DMS53 (cell line): ENCODE measurements at places on chromosomes 12 and 14.

- DNase-seq = no peak
These were observed 122.5 kb upstream of the OVCH1 start for GRCh38 chr12:29620030-29620429.

DNA sequence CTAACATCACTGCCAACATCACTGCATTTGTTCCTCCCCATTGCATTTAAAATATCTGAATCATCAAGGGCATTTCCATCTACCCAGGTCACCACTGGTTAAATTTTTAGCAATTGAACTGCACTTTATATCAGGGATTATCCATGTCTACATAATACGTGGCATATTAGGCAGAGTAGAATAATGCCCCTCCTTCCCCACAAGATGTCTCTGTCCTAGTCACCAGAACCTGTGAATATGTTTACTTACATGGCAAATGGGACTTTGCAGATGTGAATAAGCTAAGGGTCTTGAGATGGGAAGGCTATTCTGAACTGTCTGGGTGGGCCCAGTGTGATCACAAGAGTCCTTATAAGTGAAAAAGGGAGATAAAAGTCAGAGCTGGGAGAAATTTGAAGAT is 181.7 kb upstream of the ARID2 start:
- peak; percentile 30 for DNase-seq

GRCh38 chr12:14211947-14212387 is 153.5 kb upstream of the ATF7IP start:
- no peak for DNase-seq

DNA sequence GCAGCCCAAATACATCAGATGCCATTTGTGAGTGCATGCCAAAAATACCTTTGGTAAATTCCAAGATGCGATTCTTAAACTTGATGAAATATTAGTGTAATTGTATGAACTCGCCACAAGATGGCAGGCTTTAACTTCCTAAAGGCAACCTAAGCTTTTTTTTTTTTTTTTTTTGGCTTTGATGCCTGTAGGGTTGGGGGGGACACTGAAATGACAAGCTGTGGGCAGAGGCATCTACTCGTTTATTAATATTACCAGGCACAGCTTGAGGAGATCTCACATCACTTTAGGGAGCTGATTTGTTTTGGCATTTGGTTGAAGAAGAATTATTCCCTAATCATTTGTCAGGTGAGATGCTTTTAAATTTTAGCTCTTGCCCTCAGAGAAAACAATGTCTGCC is 126.7 kb upstream of the CCDC196 start:
- DNase-seq = peak; percentile 75

DNA sequence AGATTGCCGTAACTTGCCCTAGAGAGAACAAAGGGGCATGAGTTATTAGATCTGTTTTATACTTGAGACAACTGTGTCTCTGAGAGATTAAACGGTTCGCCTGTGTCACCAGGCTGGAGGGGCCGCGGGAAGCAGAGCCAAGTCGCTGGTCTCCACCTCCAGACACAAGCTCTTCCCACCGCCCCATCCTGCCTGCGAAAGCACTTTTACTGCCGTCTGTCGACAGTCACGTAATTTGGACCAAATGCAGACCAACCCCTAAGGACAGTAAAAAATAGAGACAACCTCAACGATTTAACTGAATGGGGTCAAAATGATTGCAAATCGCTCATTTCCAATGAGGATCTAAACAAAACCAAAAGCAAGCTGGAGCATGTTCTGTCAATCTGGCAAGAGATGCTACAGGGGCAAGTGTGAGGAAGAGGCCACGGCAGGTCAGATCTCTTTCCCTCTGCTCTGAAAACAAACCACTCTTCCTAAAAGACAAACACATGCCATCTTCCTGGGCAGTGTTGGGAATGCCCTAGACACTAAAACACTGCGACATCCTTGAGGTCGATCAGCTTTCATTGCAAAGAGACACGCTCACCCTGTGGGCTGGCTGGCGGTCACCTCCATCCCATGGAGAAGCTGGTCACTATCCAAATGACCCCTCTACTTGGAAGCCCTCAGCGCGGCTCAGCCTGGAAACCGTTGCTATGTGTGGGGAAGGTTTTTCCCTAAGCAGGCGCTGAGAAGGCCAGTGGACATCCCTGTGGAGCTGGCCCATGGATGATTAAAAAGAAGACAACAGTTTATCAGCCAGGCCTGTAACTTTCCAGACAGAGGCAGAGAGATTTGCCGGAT is 17.1 kb downstream of the GSC start:
- DNase-seq = no peak

GRCh38 chr14:62886461-62886860 is 158.8 kb downstream of the KCNH5 start:
- DNase-seq = no peak

DNA sequence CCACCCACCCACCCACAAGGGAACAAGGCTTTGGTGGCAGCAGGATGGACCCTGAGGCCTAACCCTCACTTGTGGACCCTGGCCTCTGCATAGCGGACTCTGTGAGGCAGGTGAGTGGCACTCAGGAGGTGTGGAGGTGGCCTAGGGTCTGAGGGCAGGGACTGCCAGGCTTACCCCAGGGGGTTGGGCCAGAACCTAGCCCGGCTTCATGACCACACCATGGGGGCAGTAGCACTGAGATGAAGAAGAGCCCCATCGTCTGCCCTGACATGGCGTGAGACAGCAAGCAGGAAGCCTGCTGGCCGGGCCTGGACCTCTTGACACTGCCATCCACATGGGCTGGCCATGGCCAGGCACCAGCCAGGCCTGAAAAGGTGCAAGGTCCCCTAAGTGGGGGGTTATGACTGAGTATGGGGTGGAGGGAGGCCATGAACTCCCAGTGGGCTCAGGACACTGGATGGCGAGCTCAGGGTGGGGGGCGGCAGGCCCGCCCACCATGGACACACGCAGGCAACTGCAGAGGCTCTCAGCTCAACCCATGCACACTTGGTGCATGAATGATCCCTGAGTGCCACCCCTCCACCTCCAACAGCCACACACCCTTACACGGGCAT is 29.3 kb downstream of the JAG2 start:
- DNase-seq = no peak

GRCh38 chr12:132471011-132471857 is 18.7 kb upstream of the FBRSL1 start:
- DNase-seq = peak; percentile 61

DNA sequence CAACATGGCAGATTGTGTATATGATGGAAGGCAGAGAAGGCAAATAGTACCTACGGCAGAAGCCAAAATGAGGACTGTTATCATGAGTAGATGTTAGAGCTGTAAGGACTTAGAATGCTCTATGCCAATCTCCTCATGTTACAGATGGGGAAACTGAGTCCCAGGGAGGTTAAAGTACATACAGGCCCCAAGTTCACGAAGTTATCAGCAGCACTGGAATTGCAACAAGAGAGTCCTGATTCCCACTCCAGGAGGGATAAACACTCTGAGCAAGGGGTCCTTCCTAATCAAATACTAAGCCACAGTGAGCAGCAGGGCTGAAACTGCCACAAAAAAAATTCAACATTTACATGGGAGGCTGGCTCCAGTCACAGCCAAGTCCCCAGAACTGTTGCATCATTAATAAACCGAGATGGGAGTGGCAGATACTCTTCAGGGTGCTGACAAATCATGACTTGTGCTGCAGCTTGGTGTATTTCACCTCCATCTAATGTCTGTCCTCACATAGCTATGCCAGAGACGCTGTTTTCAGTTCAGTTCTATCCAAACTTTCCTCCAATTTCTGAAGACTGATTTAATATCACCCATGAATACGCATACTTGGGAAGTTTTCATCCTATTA is 24.2 kb downstream of the NUAK1 start:
- DNase-seq = no peak

GRCh38 chr12:52551216-52551865 is 1.6 kb downstream of the KRT71 start:
- no peak for DNase-seq

- DNase-seq = no peak
These were observed 1.6 kb upstream of the LTBR start for GRCh38 chr12:6382371-6382770.

GRCh38 chr12:25557830-25558436 is 4.8 kb upstream of the LMNTD1 start:
- peak; percentile 100 for DNase-seq

DNA sequence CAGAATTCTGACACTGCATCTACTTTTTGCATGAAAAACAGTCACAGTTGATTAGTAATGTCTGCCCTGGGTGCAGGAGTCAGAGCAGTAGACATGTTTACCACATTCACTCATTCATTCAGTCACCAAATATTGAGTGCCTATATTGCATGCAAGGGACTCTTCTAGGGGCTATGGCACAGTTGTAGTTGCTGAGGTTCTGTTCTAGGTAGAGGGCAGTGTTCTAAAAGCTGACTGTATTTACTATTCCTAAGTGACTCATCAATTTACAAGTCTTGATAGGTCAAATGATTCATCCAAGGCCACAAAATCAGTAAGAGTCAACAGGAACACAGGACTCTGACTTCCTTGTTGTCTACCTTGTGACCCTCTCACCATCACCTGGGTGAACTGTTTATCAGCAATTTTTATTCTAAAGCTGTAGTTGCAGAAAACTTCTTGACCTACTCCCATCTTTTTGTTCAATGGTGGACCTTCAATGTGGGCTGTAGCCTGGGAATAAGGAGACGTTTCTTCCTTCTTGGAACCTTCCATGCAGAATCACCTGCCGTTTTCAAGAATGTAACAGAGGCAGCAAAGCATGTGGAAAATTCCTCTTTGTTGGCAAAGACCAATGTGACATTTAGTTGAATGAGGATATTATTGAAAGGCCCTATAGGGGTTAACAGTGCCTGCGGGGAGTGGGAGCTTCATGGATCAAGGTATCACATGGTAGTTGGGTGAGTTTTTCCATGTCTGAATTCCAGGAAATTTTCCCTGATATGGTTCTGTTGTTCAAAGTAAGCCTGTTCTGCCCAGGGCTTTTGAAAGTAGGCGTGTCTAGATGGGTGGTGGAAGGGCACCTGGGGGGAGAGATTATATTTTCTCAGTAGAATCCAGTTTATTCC is 223.2 kb downstream of the KTN1 start:
- peak; percentile 91 for DNase-seq

DNA sequence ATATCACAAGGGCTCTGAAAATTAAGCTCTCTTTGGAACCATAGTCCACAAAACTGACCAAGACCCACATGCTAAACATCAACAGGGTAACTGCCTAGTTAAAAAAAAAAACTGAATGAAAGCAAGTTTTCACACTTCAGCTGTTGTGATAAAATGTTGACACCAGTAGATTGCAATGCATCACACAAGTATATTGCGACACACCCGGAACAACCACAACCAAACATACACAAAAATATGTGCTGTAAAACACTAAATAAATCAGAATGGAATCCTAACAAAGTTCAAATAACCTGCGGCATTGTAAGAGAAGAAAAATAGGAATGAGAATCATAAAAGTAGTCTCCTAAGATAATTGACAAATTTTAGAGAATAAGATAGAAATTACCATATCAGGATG is 710.3 kb downstream of the AACS start:
- DNase-seq = no peak

GRCh38 chr12:51351913-51352532 is 5.5 kb upstream of the CELA1 start:
- DNase-seq = peak; percentile 71

- DNase-seq = no peak
These were observed 11.2 kb downstream of the PRPF39 start for GRCh38 chr14:45095143-45095542.

- DNase-seq = no peak
These were observed 26.2 kb downstream of the WNK1 start for GRCh38 chr12:778615-779014.

DNA sequence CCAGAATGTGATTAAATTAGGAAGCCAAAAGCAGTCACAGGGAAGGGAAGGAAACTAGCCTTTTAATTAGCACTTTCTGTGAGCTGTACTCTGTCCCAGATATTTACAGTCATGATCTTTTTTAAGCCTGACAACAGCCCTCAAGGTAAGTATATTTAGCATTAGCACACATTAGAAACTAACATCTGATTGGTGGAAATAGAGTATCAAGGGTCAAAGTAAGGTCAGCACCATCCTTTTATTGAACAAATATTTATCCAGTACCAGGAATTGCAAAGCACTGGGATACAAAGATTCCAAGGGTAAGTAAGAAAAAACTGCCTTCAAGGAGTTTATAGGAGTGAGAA is 28.2 kb downstream of the RPGRIP1 start:
- DNase-seq = peak; percentile 54

DNA sequence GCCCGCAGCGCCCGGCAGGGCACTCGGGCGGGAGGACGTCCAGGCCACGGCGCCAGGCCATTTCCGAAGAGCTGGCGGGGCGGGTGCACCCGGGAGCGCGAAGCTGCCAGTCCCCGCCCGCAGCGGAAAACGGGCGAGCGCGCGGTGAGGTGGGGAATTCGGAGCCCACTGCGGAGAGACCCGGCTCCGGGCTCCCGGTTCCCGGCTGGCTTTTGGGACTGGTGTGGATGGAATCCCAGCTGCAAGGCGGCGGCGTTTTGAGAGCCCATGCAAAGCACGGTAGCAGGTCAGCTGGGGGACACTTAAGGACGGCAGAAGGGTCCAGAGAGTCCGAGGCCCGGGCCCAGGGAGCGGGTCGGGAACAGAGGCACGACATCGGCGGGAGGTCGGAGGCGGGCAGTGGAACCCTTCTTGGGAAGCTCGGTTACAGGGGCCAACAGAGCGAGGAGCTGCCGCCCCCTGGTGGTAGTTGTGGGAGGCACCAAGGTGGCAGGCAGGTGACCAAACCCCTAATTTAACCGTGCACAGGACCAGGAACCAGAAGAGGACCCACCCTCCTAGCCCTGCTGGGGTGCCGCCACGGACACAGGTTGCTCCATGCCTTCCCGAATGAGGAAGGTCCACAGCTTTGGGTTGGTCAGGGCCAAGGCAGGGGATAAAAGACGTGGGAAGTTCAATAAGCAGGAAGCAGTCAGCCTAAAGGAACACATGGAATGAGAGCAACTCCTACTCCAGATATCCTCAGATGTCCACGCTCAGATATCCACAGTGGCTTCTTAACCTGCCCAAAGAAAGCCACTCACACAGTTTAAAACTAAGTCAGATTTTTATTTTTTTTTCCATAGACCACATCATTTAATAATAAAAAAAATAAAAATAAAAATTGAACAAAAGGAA is 685 bp upstream of the CDH24 start:
- DNase-seq = no peak

DNA sequence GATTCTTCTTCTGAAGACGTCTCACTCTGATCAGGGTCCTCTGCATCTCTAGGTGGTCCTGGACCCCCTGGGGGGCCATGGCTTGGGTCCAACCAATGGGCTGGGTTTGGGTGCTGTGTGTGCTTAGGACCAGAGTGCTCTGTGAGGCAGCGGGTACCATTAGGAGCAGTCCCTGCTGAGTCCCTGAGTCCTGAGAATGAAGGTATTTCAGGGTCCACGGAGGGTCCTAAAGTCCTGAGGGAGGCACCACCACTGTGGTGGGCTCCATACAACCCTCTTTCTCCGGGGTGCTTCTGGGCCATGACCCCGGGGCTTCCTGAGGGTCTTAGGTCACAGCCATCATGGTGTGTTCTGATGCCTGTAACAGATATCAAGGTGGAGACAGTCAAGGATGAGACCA is 1.0 kb downstream of the DNAJC14 start:
- no peak for DNase-seq

GRCh38 chr12:52119398-52120254 is 40.1 kb downstream of the SMIM41 start:
- peak; percentile 98 for DNase-seq
